Thoracic aorta (tissue), 2 donors: ENCODE measurements at places on chromosomes 16 and 17.

GRCh38 chr16:8863594-8864424 is 5.0 kb downstream of the CARHSP1 start:
- no peak for DNase-seq

DNA sequence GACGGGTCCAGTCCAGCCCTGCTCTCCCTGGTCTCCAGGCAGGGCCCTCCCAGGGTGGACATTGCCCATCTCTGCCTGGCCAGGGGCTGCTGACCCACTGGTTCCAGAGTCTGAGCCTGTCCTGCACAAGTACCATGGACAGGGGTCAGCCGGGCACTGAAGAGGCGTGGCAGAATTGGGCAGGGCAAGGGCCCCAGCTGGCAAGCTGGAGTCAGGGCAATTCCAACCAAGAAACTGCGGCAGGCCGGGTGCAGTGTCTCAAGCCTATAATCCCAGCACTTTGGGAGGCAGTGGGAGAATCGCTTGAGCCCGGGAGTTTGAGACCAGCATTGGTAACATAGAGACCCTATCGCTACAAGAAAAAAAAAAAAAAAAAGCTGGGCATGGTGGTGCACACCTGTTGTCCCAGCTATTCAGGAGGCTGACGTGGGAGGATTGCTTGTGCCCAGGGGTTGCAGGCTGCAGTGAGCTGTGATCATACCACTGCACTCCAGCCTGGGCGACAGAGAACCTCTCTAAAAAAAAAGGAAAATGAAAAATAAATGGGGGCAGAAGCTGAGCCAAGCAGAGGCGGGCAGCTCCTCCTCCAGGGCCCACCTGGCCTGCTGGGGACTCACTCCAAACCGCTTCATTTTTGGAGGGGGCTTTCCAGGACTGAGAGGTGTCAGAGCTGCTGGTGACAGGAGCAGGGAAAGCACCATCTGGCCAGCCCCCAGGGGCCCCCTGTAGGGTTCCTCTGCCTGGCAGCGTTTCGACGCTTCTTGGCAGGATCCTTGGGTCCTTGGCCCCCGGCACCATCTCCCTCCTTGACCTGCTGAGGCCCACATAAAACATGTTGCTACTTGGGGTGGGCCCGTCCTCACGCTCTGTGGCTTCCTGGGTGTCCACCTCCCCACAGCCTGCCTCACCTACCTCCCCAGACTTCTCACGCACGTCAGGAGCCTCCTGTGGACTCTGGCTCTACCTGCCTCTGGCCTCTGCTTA is 2.9 kb upstream of the MAFG start:
- no peak for DNase-seq

DNA sequence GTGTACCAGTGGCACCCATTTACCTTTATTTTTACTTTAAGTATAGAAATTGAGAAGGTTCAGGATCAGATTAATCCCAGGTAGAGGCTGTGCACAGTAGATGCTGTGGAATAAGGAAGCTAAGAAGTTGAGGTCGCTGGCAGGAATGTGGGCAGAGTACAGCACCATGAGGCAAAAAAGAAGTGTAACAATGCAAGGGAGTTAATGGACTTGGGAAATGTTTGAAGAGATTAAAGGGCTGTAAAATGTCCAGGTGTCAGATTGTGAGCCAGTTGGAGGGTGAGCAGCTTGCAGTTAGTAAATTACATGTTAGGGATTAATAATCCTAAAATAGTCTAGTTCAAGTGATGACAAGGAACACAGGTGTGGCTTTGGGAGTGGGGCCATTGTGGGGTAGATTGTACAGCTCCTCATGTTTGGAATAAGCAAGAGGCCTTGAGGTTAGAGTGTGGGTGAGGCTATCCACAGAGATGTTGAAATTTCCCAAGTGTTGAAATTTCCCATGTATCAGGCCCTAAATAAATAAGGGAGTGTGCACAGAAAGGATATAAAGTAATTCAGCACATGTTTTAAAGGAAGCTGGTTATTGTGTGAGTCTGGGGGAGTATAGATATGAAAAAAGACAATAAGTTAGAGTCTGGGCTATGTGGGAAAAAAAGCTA is 21.5 kb downstream of the TAT start:
- DNase-seq, result no peak

DNA sequence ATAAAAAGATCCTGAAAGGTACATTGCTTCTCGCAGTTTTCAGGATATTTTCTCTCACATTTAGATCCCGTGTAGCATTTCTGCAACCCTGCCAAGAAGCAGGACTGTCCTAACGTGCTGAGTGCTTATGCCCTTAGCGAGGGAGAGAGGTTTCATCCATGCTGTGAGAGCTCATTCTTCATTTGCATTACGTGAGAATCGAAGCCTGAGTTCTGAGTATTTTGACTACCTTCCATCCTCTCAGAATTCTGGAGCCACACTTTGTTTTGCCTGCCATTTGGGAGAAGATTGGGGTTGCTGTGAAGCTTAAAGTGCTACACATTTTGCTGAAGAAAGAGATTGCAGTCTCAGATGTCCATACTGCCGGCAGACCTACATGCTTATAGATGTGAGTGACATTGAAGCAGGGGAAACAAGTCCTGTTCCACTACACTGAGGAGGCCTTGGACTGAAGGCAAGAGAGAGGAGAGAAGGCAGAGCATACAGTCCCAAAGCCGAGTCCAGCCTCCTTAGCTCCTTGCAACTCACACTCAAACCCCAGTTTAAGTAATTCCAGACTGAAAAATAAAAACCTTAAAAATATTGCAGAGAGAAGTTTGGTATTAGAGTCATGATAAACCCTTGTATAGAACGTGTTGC is 183.0 kb downstream of the PRKCA start:
- DNase-seq, result no peak

- no peak for DNase-seq
Measured at GRCh38 chr17:79574108-79574507, 36.7 kb downstream of the RBFOX3 start.

DNA sequence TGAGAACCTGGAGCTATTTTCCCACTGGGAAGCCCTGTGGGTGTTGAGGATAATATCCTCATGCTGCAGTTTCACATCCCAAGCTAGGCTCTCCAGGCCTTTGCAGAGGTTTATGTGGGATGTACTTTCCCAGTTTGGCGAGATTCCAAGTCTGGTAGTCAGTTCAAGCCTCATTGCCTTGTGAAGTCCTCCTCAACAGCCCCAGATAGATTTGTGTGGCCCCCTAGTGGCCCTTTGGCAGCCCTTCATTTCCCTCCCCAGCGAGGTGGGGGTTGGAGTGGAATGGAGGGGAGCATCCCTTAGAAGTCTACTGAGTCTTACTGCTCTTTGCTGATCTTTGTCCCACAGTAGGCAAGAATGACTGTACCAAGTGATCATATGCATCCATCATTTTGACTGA is 137.9 kb downstream of the CDH11 start:
- DNase-seq, result no peak

- no peak for DNase-seq
Measured at GRCh38 chr17:38815576-38816193, 9.4 kb downstream of the CWC25 start.

GRCh38 chr16:6701096-6701495 is 631.5 kb upstream of the RBFOX1 start:
- DNase-seq, result no peak

- DNase-seq, result no peak
Measured at GRCh38 chr17:49381033-49381432, 19.0 kb upstream of the ZNF652 start.

DNA sequence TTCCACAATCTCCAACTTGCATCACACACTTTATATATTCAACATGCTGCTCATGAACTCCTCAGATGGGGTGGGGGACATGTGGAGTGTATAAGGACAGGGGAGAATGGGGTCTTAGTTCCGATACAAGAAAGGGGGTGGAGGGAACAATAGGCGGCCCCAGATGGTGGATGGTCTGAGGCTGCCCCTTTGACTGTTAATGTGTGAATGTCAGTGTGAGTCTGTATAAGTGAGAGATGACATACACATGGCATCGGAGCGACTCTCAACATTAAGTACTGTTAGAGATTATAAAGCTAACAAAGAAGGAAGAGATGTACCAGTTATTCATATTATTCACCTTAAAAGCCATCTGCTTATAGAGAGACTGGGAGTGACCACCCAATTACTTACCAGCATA is 193.1 kb downstream of the AXIN2 start:
- DNase-seq, result no peak

DNA sequence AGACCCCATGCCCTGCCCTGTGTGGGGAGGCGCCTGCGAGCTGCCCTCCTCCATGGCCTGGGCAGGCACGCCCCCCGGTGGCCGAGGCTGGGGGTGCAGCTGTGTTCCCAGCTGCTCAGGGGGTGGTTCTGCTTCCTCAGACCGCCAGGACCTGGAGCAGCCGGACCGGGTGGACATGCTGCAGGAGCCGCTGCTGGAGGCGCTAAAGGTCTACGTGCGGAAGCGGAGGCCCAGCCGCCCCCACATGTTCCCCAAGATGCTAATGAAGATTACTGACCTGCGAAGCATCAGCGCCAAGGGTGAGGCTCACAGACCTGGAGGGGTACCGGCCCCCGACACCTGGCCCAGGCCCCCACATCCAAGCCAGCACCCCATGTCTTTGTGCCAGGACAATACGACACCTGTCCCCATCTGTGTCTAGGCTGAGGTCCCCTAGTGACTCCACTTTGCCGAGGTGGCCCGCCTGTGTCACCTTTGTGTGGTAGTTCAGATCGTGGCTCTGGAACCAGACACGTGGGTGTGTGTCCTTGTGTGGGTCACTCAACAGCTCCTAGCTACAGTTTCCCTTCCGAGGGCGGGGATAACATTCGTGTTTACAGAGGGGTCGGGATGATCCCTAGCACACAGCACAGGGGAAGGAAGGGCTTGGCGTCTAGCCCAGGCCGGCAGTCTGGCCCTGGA is 9.3 kb downstream of the GJD3 start:
- DNase-seq, result no peak

DNA sequence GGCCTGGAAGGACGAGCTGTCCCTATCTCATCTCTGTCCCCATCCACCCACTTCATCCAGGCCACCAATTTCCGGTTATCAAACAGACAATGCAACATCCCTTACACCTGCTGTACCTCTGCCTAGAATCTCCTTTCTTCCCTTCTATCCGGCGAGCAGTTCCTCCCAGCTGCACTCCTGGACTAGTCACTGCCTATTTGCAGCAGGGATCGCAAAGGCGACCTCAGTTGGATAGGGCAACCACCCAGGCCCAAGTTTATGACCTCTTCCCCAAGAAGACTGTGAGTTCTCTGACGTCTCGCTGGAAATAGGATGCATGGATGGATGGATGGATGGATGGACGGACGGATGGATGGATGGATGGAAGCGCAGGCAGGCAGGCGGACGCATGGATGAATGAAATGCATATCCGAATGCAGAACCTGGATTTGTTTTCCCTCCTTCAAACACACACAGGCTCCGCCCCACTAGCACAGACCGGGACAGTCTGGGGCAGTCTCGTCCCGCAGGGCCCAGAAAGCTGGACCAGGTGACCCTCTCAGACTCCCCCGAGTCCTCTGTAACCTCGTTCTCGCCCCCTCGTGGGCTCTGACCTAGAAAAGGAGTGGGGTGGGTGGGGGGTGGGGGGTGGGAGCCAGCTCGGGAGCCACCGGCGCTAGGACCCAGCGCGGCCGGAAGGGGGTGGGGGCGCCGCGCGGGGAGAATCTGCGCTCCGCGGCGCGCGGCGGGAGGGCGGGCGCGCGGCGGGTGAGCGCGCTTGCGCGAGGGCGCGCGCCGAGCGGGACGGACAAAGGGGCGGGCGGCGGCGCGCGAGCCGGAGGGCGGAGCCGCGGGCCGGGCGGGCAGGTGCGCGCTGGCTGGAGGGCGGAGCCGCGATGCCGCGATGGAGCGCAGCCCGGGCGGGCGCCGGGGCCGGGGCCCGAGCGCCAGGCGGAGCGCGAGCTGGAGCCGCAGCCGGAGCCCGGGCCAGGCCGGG is at the start of gene SBK1:
Gene SBK1, plus strand, starts transcription at position 875 of the 976 bp plus-strand sequence. CDS start 24,867 bp downstream, outside the sequence.
- DNase-seq, result no peak

- DNase-seq, result no peak
Measured at GRCh38 chr17:38748892-38749222, 721 bp upstream of the PCGF2 start.

- DNase-seq, result no peak
Measured at GRCh38 chr16:50744881-50745280, 3.0 kb downstream of the CYLD start.

- DNase-seq, result no peak
Measured at GRCh38 chr17:76500074-76500746, 1.0 kb downstream of the RHBDF2 start.

- DNase-seq, result peak; percentile 40
Measured at GRCh38 chr17:20908313-20909267, 134.2 kb downstream of the USP22 start.

DNA sequence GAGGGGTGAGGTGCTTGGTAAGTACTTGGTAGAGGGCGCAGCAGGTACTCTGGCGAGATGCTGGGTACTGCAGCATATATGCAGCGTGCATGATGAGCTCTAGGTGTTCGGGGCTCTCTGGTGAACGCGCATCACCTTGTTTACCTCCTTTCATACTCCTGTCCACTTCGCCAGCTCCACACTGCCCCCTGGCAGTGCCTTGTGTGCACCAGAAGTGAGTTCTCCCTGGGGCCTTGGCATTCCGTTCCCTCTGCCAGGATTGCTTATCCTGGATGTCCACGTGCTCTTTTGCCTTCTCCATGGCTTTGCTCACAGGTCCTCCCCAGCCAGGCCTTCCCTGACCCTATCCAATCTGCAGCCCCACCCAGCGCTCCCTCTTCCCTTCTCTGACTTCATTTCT is 154.2 kb downstream of the MRM1 start:
- DNase-seq, result no peak

DNA sequence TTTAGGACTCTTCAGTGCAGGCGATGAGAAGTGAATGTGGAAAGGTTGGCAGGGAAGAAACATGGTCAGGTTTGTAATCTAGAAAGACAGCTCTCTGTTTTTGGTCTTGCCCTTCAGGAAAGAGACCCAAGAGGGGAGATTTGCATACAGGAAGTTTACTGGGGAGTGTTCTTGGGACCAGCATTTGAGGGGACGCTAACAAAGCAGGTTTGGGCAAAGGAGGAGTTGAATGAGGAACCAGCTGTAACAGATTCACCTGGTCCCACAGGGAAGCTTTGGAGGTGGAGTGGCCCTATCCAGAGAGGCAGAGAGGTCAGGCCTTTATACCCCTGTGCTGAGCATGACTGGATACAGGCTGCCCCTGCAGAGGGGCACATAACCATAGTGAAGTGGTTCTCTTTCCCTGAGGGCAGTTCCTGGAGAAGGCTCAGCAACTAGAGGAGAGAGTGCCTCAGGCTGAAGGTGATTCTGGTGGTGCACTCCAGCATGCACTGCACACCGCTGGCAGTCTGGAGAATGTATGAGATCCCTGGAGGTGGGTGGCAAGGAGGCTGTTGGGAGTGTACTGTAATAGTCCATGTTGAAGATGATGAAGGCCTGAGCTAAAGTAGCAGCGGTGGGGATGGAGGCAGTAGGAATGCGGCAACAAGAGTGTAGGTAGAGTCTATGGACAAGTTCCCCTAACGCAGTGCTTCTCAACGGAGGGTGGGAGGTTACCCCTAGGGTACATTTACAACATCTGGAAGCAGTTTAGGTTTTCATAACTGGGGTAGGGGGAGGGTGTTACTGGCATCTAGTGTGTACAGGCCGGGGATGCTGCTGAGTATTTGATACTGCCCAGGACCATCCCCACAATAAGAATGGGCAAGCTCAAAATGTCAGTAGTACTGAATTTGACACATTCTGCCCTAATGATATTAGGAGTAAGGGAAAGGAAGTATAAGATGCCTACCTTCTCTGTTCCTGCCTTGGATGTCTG is 37.2 kb downstream of the MAP2K6 start:
- DNase-seq, result no peak

GRCh38 chr16:85437166-85438052 is 175.7 kb upstream of the GSE1 start:
- DNase-seq, result no peak
